AG04450 (cell line): ENCODE measurements at places on chromosomes 2 and 18. TPM values are rescaled to one million over a fixed set of nuclear protein-coding genes. Genes with fewer than 3 reads are reported as not detected.

The MC5R gene
- not detected in 2 replicates for polyA plus RNA-seq

The POTEC gene
- polyA plus RNA-seq, result not detected in 2 replicates

The CTAGE1 gene
- polyA plus RNA-seq, result 0.05 TPM in 1 of 2 replicates, not detected in the other

The CCBE1 gene
- 40.4 and 51.5 TPM in 2 replicates for polyA plus RNA-seq

The C1QL2 gene
- polyA plus RNA-seq, result not detected in 2 replicates

The CNPPD1 gene
- 28.0 and 29.9 TPM in 2 replicates for polyA plus RNA-seq

The NAPG gene
- polyA plus RNA-seq, result 16.8 and 19.8 TPM in 2 replicates

The NAT8 gene
- not detected in 2 replicates for polyA plus RNA-seq

The CMPK2 gene
- polyA plus RNA-seq, result not detected in 2 replicates

The WNT10A gene
- polyA plus RNA-seq, result not detected in 2 replicates

The KCNIP3 gene
- polyA plus RNA-seq, result 0.12 and 0.24 TPM in 2 replicates

The RND3 gene
- polyA plus RNA-seq, result 533 and 627 TPM in 2 replicates

The C2orf15 gene
- 0.14 TPM in 1 of 2 replicates, not detected in the other for polyA plus RNA-seq

The DSG1 gene
- polyA plus RNA-seq, result not detected in 2 replicates

The SLC11A1 gene
- 0.04 TPM in 1 of 2 replicates, not detected in the other for polyA plus RNA-seq

The NEUROD1 gene
- not detected in 2 replicates for polyA plus RNA-seq

The POTEI gene
- not detected in 2 replicates for polyA plus RNA-seq

The APOB gene
- under 0.01 TPM in 1 of 2 replicates, not detected in the other for polyA plus RNA-seq

The DSEL gene
- 40.0 and 55.2 TPM in 2 replicates for polyA plus RNA-seq

The NPPC gene
- not detected in 2 replicates for polyA plus RNA-seq

The SERPINB10 gene
- polyA plus RNA-seq, result 0.19 TPM in 1 of 2 replicates, not detected in the other

The TUBB8B gene
- 0.12 TPM in 1 of 2 replicates, not detected in the other for polyA plus RNA-seq

The DLX1 gene
- 1.9 and 2.2 TPM in 2 replicates for polyA plus RNA-seq

The MSTN gene
- polyA plus RNA-seq, result 0.06 and 0.12 TPM in 2 replicates

The CFC1 gene
- not detected in 2 replicates for polyA plus RNA-seq

The FOXI3 gene
- not detected in 2 replicates for polyA plus RNA-seq

The SLC19A3 gene
- not detected in 2 replicates for polyA plus RNA-seq

The FLACC1 gene
- polyA plus RNA-seq, result 0.58 and 1.1 TPM in 2 replicates

The CYTIP gene
- not detected in 2 replicates for polyA plus RNA-seq

The ABCB11 gene
- polyA plus RNA-seq, result not detected in 2 replicates

The MAL gene
- polyA plus RNA-seq, result not detected in 2 replicates

The LOXHD1 gene
- polyA plus RNA-seq, result not detected in 2 replicates

The SERPINB4 gene
- polyA plus RNA-seq, result not detected in 2 replicates

The HOXD9 gene
- polyA plus RNA-seq, result not detected in 2 replicates

The DYSF gene
- polyA plus RNA-seq, result 0.02 and 0.07 TPM in 2 replicates

The DSG4 gene
- polyA plus RNA-seq, result not detected in 2 replicates

The ECEL1 gene
- not detected in 2 replicates for polyA plus RNA-seq

The ALK gene
- polyA plus RNA-seq, result not detected in 2 replicates

The NT5C1B gene
- not detected in 2 replicates for polyA plus RNA-seq

The KCNF1 gene
- 1.0 and 1.1 TPM in 2 replicates for polyA plus RNA-seq

The FAM237A gene
- not detected in 2 replicates for polyA plus RNA-seq

The IL36A gene
- polyA plus RNA-seq, result not detected in 2 replicates

The GPR45 gene
- polyA plus RNA-seq, result not detected in 2 replicates

The DPP4 gene
- polyA plus RNA-seq, result 54.7 and 61.0 TPM in 2 replicates

The CNGA3 gene
- not detected in 2 replicates for polyA plus RNA-seq

The ACADL gene
- not detected in 2 replicates for polyA plus RNA-seq

The PRR30 gene
- polyA plus RNA-seq, result not detected in 2 replicates

The MERTK gene
- 0.84 and 0.91 TPM in 2 replicates for polyA plus RNA-seq
